ENCODE measurements at places on chromosomes 5 and 9.

GRCh38 chr9:136372561-136373299, 739 bp downstream of the CARD9 start:
- peak; percentile 39 for DNase-seq

DNA sequence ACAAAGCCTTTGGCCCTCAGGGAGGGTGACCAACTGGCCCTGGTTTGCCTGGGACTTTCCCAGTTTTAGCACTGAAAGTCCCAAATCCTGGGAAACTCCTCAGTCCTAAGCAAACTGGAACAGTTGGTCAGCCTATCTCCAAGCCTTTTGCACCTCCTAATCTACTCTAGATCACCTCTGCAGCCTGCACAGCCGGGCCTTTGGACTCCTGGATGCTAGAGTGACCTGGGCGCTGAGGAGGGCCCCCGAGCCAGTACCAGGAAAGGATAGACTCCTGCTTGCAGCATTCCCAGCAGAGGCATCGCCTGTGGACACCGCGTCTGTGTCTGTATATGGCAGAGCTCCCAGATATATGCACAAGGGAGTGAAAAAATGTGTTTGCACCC, 15.1 kb downstream of the IRF1 start:
- DNase-seq = no peak

DNA sequence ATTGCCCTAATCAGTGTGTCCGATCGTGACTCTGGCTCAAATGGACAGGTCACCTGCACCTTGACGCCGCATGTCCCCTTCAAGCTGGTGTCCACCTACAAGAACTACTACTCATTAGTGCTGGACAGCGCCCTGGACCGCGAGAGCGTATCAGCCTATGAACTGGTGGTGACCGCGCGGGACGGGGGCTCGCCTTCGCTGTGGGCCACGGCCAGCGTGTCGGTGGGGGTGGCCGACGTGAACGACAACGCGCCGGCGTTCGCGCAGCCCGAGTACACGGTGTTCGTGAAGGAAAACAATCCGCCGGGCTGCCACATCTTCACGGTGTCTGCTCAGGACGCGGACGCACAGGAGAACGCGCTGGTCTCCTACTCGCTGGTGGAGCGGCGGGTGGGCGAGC, 1.4 kb downstream of the PCDHA13 start:
- no peak for DNase-seq

GRCh38 chr5:77210091-77210963, at the start of gene PDE8B:
Gene PDE8B, plus strand, starts transcription at chr5:77210680. Its CDS starts 246 bp downstream, at chr5:77210926.
- no peak for DNase-seq

- DNase-seq = no peak
Measured at GRCh38 chr9:110255463-110256379, 586 bp downstream of the TXN start.

DNA sequence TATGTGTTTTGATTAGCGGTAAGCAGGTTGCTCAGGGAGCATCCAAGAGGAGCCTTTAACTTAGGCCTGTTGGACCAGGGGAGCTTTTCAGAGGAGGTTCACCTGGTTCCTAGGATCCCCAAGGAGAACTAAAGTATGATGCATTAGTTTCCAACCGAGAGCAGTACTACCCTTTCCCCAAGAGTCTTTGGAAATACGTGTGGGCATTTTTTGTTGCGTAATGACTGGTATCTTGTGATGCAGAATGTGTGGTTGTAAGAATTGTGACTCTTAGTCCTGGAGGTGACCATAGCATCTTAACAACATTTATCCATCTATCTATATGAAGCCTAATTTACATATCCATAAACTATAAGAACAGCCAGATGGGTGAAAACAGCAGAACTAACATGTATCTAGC, 11.0 kb downstream of the CFAP95 start:
- no peak for DNase-seq

GRCh38 chr5:58135571-58136335, 324.1 kb downstream of the PLK2 start:
- no peak for DNase-seq

DNA sequence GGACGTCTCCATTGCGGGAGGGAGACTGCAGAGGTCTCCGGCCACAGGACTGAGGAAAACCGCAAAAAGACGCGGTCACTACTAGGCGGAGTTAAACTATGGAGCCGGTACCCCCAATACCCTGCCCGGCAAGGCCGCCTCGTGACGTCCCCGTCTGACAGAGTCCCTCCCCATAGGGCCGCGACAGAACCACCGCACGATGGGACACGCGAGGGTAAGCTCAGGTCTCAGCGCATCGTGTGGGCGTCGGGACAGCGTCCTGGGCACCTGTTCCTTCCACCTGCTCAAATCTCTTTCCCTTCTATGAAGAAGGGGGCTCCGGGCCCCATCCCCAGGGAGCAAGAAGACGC, 35.2 kb upstream of the GLDC start:
- DNase-seq = no peak

DNA sequence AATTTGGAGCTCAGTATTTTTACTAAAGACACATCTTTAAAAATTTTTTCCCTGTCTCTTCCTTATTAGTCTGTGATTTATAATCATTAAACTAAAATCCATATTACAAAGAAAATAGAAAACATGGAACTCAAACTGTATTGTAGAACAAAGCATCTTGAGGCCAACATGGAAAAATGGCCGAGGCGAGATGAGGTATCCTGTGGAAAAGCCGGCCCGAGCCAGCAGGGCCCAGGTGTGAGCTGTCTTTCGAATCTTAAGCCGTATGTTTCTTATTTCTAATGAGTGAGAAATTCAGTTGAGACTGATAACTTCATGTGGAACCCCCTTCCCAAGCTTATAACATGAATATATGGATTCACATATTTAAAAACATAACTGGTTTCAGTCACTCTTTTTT, 170.4 kb upstream of the OTULINL start:
- no peak for DNase-seq

DNA sequence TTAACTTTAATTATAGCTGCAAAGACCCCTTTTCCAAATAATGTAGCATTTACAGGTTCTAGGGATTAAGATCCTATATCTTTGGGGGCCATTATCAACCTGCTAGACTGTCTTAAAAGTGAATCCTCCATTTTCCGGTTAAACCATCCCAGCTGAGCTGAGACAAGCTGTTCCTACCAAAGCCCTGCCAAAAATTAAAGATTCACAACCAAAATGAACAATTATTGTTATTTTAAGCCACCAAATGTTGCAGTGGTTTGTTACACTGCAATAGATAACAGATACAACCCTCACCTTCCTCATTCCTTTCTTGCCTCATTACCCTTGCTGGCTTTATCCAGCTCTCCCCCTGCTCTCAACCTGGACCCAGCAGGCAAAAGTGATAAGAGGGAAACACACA, 343.4 kb downstream of the CDK5RAP2 start:
- no peak for DNase-seq

DNA sequence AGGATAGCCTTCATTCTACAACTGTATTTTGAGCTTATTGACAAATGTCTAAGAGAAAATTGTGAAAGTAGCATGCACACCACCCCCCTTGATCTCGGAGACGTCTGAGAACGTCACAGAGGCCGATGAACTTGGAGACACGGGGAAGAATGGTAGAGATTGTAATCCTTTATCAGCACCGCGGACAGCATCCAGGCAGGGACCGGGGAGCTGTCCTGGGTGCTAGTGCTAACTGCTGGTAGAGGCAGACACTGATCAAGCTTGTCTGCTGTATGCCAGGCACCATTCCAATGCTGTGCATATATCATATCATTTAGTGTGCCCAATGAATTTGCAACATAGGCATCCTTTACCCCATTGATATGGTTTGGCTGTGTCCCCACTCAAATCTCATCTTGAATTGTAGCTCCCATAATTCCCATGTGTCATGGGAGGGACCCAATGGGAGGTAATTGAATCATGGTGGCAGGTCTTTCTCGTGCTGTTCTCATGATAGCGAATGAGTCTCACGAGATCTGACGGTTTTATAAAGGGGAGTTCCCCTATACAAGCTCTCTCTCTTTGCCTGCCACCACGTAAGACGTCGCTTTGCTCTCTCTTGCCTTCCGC, 98.8 kb downstream of the LHX2 start:
- DNase-seq = no peak

DNA sequence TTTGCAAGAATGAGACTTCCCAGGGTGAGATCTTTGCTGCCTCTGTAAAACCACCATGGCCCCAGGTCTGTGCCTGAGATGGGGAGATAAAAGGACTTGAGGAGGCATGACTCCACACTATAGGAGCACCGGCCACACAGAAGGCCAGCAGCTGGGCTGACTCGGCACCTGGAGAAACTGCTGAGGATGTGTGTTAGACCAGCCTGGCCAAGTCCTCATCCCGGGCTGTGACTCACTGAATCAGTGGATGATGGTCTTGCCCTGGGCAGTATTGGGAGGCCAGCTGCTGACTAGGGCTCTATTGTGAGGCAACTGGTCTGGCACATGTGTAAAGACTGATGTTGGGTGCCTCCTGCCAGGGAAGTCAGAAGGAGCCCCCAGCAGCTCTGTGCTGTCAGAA, 286.2 kb downstream of the ACTL7B start:
- peak; percentile 46 for DNase-seq

DNA sequence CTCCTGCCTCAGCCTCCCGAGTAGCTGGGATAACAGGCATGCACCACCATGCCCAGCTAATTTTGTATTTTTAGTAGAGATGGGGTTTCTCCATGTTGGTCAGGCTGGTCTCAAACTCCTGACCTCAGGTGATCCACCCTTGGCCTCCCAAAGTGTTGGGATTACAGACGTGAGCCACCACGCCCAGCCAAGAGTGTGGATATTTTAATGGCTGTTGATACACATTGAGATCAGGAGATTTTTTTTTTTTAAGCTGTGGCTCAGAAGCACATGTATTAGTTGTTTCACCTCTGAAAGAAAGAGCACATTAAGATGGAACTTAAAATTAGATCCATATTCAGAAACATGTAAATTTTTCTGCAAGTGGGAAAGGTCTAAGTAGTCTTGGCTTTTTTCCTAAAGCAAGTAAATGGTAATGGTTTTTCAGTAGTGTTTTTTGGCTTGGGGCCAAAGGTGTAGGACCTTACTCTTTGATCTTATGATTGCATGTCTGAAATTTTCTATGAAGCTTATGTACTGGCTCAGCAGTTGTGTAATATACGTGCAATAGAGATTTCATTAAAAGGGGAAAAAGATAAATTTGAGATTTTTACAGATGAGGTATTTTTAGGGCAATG, 9.9 kb downstream of the RBM27 start:
- no peak for DNase-seq

DNA sequence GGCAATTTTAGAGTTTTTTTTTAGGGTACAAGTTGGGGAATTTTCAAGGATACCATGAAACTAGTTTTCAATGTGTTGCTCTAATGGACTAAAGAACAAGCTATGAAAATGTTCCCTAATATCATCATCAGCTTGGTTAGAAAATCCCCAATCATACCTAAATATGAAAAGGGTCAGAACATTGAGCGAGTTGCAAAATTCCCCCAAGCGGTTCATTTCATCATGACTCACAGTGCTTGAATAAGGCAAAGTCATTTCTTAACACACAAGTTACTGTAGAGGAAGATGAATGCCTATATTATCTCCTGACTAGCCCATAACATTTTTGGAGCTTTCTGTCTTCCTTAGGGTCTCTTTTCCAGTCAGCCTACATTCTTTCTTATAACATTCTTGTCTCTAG, 62.7 kb downstream of the ST8SIA4 start:
- no peak for DNase-seq

DNA sequence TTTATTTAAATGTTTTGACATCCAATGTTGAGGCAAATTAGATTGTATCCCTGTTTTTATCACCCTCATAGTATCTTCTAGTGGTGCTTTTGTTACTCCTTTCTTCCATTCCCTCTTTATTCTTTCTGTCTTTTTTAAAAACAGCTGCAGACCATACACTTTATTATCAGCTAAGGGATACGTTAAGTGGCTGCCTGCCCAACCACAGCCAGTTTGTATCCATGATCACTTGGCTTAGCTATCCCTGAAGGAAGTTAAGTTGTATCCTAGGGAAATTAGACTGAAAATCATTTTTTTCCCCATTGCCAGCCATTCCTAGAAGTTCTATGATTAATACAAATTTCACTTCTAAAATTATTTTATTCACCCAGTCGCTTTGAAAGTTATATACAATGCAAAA, 1032.7 kb downstream of the NR2F1-AS1 start:
- DNase-seq = no peak

DNA sequence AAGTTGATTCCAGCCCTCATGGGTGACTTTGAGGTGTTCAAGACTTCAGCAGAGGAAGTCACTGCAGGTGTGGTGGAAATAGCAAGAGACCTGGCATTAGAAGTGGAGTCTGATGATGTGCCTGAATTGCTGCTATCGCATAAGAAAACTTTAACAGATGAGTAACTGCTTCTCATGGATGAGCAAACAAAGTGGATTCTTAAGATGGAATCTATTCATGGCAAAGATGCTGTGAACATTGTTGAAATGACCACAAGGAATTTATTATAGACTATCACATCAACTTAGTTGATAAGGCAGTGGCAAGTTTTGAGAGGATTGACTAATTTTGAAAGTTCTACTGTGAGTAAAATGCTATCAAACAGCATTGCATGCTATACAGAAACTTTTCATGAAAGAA, 17.1 kb upstream of the POU4F3 start:
- DNase-seq = no peak

DNA sequence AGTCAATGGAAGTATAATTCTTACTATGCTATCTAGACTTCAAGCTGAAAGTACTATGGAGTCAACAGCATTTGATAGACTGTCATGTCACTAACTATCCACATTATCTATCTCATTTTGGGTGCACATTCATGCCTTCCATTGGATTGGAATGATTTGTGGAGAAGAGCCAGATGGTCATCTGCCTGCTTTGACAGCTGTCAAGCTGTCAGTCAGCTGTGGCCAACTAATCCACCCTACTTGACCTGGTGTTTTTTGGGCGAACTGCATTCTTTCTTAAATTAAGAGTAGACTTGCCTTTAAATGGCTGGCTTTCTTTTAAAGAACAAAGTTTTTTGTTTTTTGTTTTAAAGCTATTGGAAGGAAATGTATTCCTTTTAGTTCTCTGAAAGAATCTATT, 151.5 kb downstream of the DCP2 start:
- no peak for DNase-seq

- no peak for DNase-seq
Measured at GRCh38 chr5:93019896-93020295, 561.1 kb downstream of the NR2F1-AS1 start.

GRCh38 chr5:3140117-3140516, 388.6 kb upstream of the IRX2 start:
- no peak for DNase-seq

DNA sequence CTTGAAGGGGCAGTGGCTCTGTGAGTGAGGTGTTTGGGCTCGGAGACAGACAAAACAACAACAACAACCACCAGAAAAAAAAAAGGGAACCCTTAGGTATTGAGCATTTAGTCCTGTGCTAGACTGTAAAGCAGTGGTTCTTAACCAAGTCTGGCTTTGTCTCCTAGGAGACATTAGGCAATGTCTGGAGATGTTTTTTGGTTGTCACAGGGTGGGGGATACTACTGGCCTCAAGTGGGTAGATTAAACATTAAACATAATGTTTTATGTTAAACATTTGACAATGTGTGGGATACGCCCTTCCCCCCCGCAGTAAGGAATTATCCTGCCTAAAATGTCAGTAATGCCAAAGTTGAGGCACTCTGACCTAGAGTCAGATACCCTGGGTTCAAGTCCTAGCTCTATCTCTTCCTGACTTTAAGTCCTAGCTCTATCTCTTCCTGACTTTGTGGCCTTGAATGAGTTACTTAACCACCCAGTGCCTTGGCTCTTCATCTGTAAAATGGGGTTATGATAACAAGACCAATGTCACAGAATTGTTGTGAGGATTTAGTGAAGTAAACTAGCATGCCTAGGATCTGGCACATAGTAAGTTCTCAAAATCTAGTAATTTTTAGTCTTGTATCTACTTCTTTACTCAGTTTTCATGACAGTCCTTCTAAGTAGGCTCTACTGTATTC, 1.8 kb downstream of the TRIM32 start:
- DNase-seq = no peak

GRCh38 chr9:130172858-130173665, 858 bp downstream of the NCS1 start:
- DNase-seq = no peak
